Right renal pelvis (tissue), 4 donors: ENCODE measurements at places on chromosomes 1 and 21.

DNA sequence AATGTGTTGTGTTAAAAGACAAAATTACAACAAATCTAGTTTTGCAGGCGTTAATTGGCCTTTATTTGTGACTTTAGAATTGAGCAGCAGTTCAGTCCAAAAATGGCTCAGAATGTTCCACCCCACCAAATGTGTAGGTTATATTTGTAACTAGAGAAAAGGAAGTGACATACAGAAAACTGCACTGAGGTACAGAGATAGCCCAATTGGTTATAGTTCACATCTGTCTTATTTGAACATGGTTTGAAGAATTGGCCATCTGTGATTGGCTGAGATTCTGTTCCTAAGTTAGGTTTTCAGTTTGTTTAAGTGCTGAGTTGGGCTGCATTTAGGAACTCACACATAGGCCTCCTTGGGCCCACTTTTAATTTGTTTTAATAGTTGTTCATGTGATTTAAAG lies 12.0 kb upstream of the FMO2 start:
- no peak for DNase-seq

DNA sequence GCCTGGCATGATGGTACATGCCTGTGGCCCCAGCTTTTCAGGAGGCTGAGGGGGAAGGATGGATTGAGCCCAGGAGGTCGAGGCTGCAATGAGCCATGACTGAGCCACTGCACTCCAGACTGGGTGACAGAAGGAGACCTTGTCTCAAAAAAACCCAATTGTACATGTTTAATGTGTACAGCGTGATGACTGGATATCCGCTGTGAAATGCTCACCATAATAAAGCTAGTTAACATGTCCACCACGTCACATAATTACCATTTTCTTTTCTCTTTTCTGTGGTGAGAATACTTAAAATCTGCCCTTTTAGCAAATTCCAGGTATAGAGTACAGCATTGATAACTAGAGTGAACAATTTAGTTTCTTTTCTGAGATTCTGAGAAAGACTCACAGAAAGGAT lies 24.0 kb downstream of the TMPRSS2 start:
- DNase-seq, result no peak

DNA sequence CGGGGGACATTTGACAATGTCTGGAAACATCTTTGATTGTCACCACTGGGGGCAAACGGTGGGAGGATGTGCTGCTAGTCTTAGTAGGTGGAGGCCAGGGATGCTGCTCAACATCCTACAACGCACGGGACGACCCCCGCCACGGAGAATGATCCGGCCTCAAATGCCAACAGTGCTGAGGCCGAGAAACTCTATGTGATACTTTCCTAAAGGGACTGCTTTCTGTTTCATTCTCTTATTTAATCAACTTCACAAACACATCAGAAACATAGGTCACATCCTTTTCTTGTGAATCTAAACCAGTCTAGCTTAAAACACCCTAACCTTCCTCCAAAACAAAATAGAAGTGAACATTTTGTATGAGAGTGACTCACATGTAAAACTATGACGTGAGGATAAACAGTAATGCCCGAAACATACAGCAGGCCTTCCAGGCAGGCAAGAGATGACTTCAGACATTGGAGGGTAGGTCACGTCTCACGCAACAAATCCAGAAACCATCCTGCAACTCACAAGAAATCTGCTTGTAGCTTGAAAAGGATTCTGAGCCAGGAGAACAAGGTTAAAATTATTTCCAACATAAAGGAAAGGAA lies 37.2 kb upstream of the ETS2 start:
- no peak for DNase-seq

GRCh38 chr1:27405074-27405473 lies 12.7 kb downstream of the GPR3 start:
- DNase-seq, result no peak

GRCh38 chr1:91916811-91917460 lies 31.0 kb upstream of the TGFBR3 start:
- DNase-seq, result no peak

GRCh38 chr1:31701091-31701736 lies 2.6 kb downstream of the COL16A1 start:
- DNase-seq, result no peak

DNA sequence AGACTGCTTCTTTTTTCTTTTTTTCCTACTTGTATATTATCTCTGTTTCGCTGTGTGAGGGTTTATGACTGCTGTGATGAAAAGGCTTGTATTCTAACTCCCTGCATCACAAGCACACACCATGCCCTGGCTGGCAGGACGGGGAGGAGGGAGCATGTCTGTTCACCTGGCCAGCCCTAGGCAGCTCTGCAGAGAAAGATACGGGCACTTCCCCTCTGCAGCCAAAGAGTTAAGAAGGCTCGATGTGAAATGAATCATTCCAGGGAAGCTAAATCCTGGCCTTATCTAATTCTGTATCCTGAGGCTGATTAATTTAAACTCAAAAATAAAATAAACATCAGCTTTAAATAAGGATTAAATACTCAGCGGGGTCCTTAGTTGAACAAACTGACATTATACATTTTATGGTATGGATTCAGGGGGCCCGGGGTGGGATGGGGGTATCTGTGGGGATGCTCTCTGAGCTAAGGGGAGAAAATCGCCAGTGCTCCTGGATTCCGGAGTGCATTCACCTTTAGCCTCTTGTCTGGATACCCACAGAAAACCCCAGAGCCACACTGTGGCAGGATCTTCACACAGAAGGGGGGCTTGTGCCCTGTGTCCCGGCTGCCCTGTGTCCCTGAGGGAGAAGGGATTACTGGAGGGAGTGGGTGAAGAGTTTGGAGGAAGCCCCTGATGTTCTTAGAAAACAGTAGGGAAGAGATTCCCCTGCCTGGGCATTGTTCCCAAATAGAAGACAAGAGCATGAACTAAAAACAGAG lies 321.5 kb downstream of the NPHP4 start:
- no peak for DNase-seq

GRCh38 chr1:100535264-100535663 lies 2.7 kb upstream of the GPR88 start:
- no peak for DNase-seq

DNA sequence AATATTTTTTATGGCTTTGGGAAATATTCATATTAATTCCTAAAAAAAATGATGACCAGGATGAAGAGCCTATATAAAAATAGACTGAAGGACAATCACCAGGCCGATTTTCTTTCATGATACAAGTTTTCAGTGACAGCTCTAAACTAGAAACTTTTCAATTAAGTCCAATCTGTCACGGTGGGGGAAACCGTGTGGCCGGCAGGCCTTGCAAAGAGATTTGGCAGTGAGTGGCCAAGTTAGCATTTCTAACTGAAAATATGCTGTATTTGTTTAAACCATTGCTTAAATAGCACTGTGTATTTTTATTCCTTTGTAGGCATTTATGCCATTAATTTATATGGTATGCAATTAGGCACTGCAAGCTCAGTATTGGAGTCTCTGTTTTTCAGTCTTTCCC lies 294.5 kb upstream of the NRIP1 start:
- no peak for DNase-seq

DNA sequence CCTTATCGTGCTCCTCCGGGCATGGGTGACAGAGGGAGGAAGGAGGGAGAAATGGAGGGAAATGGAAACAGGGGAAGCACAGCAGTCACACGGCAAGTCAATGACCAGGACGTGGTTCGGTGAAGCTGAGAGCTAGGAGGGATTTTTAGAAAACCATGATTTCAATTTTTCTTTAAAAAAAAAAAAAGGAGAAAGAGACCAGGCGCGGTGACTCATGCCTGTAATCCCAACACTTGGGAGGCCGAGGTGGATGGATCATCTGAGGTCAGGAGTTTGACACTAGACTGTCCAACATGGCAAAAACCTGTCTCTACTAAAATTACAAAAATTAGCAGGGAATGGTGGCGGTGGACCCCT lies 776 bp upstream of the TNFRSF9 start:
- DNase-seq, result no peak

DNA sequence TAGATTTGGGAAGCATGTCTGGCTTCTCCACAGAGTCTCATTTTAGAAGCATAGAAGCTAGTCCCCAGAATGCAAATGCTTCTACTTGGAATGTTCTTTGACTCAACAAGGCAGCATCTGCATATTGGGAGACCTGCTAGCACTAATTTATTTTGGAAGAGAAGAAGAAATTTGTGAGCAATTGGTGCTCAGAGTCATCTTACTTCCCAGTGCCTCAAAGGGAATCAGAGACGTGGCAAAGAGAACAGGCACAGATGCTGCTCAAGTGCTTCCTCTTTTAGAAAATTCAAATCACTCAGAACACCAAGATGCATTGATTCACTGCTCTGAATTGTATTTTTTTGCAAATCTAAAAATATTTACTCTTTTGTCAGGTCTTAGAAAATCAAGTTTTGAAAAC lies 255.7 kb downstream of the BRINP2 start:
- no peak for DNase-seq

GRCh38 chr1:119873135-119874015 lies 22.9 kb downstream of the ADAM30 start:
- peak; percentile 43 for DNase-seq

- no peak for DNase-seq
Observed at GRCh38 chr1:206663832-206664652, 20.7 kb upstream of the MAPKAPK2 start.

GRCh38 chr1:190067592-190067991 lies 410.1 kb downstream of the BRINP3 start:
- DNase-seq, result no peak

GRCh38 chr1:167404161-167404888 lies 114.0 kb downstream of the CD247 start:
- no peak for DNase-seq

GRCh38 chr1:99849413-99849743 lies 783 bp upstream of the AGL start:
- DNase-seq, result no peak

DNA sequence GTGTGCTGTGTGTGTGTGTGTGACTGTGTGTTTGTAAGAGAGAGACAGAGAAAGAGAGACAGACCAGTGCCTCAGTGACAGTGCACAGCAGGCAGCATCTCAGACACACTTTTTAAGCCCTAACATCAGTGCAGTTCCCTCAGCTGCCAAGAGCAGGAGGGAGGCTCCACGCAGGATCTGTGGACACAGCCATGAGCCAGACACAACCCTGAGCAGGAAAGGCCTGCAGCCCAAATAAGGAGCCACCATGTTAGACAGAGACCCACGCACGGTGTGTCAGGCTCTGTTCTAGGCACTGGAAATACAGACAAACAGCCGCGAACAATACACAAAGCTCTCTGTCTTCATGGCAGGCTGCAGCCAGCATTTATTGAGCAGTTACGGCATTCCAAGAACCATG lies 445.5 kb downstream of the MATN1 start:
- DNase-seq, result no peak

GRCh38 chr1:62181532-62181931 lies 13.1 kb upstream of the L1TD1 start:
- DNase-seq, result no peak

GRCh38 chr1:11925938-11926292 lies 312 bp downstream of the KIAA2013 start:
- DNase-seq, result no peak

GRCh38 chr1:41950820-41951219 lies 32.1 kb upstream of the HIVEP3 start:
- DNase-seq, result no peak

DNA sequence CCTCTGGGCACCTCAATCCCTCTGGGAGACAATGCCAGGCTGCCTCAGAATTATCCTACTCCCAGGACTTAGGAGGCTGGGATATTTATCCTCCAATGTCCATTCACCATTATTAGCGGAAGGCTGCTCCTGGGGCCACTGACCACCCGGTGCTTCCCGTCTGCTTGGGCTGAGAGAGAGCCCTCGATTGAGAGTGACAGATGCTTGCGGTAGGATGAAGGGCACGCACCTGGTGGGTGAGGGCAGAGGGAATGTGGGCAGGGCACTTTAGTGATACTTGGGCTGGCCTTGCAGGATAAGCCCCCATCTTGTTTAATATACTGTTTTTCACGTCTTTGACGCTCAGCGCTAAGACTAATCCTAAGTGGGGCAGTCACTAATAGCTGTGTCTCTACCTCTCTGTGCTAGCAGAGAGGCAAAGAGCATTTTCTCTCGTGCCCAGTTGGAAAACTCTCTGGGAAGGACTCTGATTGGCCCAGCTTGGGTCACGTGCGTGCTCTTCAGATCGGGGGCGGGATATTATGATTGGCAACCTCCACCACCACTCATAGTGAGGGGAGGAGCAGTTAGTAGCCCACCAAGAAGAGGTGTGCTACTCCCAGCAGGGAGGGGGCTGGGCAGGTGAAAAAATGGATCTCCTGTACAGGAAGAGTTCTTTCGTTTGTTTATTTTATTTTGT lies 10.6 kb upstream of the PARS2 start:
- no peak for DNase-seq

DNA sequence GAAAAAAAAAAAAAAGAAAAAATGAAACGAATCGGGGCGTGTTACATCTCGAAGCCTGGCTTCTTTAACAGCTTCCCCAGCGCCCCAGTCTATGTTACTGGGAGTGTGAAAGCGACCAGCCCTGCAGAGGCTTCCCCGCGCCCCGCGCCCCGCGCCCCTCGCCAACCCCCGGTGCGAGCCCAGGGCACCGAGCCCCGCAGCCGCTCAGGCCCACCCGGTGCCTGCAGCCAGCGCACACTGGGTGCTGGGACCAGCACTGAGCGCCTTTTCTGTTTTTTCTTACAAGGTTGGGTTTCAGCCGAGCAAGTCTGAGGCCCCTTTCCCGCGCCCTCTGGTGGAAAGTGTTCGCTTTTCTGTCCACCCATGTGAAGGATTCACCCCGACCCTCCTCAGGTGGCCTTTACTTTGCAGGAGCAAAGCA lies 42.1 kb upstream of the ZNF496 start:
- DNase-seq, result no peak
